Neural progenitor cell (in vitro differentiated cells): ENCODE measurements at places on chromosomes 4 and X.

DNA sequence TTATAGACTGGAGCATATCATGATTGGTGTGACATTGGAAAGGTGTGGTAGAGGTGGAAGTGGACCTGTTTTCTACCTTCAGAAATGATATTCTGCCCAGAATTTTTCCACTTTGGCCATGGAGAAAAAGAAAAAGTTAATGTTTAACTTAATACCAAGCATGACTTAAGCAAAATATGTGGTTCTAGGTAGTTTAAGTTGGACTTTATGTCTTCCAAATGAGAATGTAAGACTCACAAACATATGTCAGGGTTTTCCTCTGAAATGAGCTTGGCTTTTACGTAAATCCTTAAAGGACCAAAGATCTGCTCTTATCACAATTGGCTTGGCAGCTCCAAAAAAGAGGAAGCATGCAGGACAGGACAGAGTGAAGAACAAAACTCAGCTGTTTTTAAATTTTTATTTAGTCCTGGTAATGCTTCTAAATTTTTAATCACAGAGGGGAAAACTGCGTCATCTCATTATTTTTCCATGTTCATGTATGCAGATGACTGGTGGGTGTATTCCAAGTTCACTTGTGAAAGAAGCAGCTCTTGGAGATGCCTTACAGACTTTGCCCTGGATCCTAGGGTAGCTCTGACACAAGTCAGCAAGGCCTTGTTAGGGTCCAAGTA lies 98.2 kb downstream of the ANK2 start:
- DNase-seq, result no peak

GRCh38 chr4:170339522-170339921 lies 249.8 kb upstream of the AADAT start:
- no peak for DNase-seq

DNA sequence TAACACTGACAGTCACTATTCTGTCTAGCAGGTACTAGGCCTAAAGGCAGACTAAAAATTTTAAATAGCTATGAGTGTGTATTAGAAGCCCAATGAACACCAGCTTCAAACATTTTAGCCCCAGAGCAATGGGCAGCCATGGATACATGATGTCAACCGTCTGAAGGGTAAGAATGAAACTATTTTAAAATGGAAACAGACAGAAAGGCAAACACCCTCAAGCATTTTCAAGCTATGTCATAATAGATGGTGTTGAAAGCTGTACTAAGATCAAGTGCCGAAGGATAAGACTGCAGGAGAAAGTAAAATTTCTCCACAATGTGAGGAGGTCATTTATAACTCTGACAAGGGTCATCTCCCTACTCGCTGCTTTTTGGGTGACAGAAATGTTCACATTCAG lies 225.0 kb downstream of the COL25A1 start:
- no peak for DNase-seq

DNA sequence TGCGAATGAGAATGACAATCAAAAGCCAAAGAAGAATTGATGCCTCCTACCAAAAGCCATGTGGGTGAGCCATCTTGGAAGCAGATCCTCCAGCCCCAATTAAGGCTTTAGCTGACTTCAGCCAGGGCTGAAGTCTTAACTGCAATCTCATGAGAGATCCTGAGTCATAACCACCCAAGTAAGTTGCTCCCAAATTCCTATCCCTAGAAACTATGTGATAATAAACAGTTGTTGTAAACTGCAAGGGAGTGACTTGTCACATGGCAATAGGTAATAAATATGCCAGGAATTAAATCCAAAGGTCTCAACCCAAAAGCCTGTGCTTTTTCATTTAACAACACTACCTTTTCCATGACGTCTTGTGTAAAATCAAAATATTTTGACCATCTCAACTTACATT lies 154.2 kb upstream of the TBL1X start:
- DNase-seq, result no peak

DNA sequence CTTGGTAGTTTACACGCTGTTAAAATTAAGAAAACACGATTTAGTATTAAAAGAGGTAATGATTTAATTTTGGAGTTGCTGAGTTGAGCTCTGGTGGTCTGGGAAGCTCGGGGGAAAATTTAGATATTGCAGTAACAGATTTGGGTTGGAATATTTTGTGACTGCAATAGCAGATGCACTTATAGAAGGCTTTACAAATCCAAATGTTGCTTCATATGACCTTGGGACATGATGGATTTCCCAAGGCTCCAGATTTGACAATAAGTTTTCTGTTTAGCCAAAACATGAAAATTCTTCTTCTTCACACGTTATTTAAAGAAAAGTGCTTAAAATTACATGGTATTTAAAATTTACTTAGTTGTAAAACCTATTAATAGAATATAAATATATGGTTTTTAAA lies 302.0 kb downstream of the SPRY1 start:
- no peak for DNase-seq
